NCI-H187 (cell line): ENCODE measurements at places on chromosomes 1 and 21.
A peak's percentile ranks its signal among the peaks of the same experiment; 100 is the strongest.

GRCh38 chr1:41914516-41914915 lies 4.2 kb downstream of the HIVEP3 start:
- DNase-seq, result no peak

GRCh38 chr1:17239420-17239819 lies 9.5 kb upstream of the PADI3 start:
- peak; percentile 33 for DNase-seq

- no peak for DNase-seq
Measured at GRCh38 chr21:23861911-23862504, 1745.3 kb downstream of the MRPL39 start.

DNA sequence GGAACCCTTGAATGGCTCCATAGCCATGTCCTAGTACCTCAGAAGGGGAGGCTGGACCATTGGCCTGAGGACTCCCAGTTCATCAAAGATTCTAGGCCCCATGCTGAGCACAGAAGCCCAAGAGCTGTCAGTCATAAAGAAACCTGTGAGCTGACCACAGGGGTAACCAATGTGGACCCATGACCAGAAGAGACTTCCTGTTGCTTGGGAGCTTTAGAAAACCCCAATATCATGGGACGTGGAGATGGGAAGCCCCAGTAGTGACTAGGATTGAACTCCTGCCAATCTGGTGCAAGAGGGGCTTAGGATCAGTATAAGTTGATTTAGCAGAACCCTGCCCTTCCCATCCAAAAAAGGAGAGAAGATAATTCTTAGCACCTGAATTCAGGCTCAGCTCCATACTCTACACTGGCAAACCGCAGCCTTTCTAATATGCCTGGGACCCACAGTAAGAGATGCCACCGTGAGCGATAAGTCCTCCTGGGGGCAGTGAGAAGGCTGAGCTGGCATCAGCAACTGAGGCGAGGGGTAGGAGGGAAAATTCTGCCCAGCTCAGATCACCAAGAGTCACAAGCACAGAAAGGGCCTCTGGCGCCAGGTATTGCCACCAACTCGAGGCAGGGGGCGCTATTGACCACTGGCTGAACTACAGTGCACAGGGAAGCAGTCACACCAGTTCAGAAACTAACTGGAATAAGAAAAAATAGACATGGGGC lies 108.9 kb downstream of the CAPN8 start:
- DNase-seq, result peak; percentile 10

- no peak for DNase-seq
Measured at GRCh38 chr1:117398957-117399356, 31.7 kb downstream of the MAN1A2 start.

- DNase-seq, result no peak
Measured at GRCh38 chr1:50328552-50328951, 94.7 kb downstream of the DMRTA2 start.

DNA sequence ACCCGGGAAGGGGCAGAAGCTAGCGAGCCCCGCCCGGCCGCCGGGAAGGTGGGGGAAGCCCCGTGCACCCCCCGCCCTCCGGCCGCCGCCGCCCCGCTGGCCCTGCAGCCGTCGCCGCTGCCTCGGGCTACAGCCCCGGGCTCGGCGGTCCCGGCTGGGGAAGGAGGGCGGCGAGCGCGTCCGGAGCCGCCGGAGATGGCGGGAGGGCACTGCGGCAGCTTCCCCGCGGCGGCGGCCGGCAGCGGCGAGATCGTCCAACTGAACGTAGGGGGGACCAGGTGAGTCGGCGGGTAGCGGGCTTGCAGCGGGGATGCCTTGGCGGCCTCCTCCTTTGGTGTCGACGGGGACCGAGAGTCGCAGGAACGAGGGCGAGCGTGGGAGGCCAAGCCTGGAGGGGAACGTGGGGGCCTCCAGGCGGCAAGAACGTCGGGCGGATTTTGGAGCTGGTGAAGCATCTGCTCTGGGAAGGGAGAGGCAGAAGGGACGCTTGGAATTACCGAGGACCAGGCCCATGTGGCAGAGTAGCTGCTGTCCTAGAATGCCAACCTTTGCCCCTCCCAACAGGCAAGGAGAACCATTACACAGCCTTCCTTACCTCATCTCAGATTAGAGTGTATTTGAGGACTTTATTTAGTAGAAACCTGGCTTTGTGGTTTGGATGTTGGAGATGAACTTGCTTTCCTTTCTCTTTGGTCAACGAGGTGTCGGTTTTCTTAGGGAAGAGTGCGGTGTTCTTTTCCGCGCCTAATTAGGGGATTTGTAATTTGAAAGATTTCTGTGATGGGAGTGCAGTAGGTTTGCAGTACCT lies 591 bp downstream of the KCTD3 start:
- DNase-seq, result peak; percentile 22

DNA sequence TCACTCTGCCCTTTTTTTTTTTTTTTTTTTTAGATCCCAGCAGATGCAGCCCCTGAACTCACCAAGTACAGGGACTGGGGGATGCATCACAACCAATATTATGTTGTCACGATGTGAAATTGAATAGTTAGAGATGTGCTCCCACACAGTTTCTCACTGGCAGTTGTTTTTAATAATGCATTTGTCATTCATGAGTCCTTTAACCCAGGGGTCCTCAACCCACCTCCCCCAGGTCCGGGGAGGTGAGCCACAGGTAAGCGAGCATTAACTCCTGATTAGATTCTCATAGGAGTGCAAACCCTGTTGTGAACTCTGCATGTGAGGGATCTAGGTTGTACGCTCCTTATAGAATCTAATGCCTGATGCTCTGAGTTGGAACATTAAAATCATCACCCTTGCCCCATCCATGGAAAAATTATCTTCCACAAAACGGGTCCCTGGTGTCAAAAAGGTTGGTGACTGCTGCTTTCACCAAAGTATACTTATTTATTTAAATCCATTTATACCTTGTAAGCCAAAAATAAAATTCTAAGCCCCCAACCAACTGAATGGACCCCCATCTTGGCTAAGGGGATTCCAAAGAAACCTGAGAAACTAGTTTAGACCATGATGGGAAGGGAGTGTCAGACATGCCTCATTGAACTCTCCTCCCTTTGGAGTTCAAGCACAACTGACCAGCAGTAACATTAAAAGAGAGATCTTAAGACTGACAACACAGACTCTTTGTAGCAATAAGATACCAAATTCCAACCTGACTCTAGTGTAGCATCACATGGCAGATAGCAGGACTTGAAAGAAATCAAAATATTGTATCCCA lies 119.3 kb upstream of the ATP1A1 start:
- DNase-seq, result no peak

DNA sequence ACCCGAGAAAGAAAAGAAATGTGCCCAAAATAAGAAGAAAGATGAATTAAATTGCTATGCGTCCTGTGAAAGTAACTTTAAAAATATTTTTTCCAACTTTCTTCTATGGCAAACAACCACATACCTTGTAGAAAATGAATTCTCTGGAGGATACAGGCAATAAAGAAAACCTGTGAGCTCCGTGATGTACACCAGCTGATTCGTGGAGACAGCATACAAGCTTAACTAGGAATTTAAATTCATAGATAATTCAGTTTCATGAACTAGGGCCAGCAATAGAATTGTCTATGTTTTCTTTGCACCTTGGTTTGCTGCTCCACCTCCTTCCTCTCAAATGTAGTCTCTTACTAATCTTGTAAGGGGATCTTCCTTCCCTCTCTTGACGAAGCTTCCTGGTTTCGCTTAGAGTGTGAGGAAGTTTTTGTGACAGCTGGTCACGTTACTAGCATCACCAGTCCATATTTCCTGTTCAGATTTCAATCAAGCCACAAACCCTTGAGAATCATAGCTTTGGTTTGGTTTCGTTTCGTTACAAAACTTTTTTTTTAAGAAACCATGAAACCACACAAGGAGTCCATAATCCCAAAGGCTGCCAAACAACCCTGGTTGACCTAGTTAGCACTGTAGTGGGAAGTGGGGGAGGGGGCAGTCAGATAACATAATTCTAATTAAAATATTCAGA lies 35.8 kb downstream of the GREM2 start:
- no peak for DNase-seq

GRCh38 chr21:31772674-31773555 lies 41.0 kb upstream of the SCAF4 start:
- DNase-seq, result no peak

GRCh38 chr1:110520827-110521226 lies 1.9 kb upstream of the KCNA10 start:
- DNase-seq, result no peak

GRCh38 chr21:43276811-43277210 lies 108.0 kb downstream of the CRYAA start:
- DNase-seq, result no peak

DNA sequence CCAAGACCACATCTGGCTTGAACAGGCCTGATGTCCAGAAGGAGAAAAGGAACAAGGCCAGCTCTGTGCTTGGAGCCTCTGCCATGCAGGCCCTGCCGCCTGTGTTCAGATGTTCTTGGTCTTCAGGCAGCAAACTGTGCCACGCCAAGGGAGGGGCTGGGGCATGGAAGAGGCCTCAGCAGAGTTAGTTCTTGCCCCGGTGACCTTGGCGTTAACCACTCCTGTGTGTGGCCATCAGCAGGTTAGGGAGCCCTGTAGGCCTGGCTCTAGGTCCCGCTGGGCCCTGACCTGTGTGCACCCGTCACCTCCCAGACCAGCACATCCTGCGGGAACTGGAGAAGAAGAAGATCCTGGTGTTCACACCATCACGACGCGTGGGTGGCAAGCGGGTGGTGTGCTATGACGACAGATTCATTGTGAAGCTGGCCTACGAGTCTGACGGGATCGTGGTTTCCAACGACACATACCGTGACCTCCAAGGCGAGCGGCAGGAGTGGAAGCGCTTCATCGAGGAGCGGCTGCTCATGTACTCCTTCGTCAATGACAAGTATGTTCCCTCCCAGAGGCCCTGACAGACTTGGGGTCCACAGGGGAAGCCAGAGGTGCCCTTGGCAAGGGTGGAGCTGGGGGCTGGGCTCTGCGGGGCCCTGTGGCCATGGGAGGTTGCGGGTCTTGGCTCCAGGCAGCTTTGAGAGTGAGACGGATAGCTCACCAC lies 7.1 kb downstream of the ZC3H12A start:
- no peak for DNase-seq

- no peak for DNase-seq
Measured at GRCh38 chr21:17688912-17689874, 76.5 kb upstream of the BTG3 start.

DNA sequence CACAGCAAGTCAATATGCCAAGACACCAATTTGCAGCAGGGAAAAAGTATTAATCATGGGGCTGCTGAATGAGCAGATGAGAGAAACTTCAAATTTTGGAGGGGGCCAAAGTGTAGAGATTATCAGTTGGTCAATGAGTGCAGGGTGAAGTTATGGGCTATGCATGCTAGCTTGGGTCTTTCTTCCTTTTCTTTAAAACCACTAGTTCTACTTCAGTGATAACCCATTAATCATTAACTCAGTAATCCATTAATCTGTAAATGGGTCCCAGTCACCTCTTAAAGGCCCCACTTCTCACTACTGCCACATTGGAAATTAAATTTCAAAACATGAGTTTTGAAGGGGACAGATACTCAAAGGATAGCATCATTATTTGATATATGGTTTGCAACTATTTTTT lies 688.6 kb upstream of the ADGRL4 start:
- no peak for DNase-seq

DNA sequence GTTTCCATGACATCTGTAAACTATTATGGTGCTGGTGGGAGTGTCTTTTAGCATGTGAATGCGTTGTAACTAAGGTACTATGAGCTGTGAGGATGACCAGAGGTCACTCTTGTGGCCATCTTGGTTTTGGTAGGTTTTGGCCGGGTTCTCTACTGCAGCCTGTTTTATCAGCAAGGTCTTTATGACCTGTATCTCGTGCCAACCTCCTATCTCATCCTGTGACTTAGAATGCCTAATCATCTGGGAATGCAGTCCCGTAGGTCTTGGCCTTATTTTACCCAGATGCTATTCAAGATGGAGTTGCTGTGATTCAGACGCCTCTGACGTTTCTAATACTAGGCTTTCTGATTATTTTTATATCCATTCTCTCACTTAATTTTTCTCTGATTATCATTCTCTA lies 9.4 kb downstream of the NCAM2 start:
- no peak for DNase-seq

- no peak for DNase-seq
Measured at GRCh38 chr1:19391596-19391981, 79.5 kb downstream of the SLC66A1 start.

GRCh38 chr21:41360072-41360821 lies 1.6 kb upstream of the MX2 start:
- DNase-seq, result peak; percentile 85

DNA sequence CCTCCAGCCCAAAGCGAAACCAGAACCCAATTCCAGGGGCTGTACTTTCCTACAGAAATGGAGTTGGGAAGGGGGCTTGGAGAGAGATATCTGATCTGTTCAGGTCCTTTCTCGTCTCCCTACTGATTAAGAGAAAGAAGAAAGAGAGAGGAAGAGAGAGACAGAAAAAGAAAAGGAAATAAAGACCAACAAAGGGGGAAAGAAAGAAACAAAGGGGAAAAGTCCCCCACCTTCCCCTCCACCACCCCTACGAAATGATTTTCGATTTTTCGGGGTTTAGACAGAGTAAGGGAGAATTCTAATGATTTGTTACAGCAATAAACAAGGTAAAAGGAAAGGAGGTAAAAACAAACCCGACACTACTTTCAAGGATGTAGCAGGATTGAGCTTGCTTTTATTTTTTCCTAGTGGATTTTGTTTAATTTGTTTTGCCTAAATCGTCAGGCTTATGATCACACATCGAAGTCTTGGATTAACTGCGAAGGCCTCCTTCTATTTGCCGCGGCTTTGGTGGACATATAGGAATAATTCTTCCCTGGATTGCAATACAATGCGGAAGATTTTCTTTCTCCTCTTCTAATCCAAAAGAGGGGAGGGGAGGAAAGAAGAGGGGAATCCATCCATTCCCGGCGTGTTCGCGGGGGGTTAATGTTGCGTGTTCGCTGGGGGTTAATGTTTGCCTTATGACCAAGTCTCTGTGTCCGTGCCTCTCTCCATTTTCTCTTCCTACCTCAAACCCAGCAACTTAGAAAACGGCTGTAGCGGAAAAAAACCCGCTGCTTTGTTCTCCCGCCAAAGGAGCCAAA lies 1.9 kb downstream of the TAL1 start:
- DNase-seq, result no peak

DNA sequence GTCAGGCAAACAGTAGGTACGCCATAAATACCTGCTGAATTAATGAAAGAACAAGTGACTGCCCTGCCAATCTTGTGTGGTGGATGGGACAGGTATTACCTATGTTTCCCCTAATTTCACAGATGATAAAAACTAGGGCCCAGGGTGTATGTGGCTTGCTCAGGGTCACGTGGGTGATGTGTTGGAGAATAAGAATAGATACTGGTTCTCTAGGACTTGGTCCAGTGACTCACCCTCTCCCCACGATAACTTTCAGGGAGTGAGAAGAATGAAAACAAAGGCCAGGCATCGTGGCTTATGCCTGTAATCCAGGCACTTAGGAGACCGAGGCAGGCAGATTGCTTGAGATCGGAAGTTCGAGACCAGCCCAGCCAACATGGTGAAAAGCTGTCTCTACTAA lies 26.7 kb downstream of the SLC26A9 start:
- DNase-seq, result no peak

DNA sequence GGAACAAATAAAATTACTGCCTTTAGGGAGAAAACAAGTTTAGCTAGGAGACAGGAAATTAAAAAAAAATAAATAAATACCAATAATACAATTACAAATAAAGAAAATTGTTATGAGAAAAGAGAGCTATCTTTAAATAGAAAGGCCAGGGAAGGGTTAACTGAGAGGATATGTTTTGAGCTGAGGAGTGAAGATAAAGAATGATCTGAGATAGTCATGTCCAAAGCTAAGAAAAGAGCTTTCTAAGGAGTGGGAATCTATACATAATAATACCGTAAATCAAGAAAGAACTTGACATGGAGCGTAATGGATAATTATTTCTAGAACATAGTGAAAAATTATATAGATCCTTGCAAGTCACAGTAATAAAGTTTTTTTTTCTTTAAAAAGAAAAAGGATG lies 176.5 kb downstream of the NCAM2 start:
- DNase-seq, result no peak

- DNase-seq, result no peak
Measured at GRCh38 chr1:51627672-51628071, 10.8 kb downstream of the OSBPL9 start.
